Stimulated activated CD4-positive, alpha-beta T cell treated with anti-CD3 and anti-CD28 coated beads, Interleukin-1b, Interleukin-23, amount 100 ng/mL, for 24 hours (primary cell): ENCODE measurements at places on chromosomes 5 and 9.

DNA sequence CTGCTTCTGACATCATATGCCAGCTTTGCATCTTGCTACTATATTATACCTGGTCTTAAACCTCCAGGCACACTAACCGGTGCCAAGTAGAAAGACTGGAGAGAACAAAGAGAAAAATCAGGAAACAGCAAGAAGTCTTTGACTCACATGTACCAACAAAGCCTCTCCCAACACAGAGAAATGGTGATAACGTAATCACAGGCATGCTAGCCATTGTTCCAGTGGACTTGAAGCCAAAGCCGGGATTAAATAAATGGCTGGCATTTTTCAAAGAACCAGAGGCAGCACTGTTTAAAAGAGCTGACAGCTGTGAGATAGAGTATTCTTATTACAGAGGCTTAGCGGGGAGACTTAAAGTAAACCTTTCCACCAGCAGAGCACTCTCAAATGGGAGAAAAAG, 148.4 kb upstream of the NFIL3 start:
- DNase-seq, result no peak

DNA sequence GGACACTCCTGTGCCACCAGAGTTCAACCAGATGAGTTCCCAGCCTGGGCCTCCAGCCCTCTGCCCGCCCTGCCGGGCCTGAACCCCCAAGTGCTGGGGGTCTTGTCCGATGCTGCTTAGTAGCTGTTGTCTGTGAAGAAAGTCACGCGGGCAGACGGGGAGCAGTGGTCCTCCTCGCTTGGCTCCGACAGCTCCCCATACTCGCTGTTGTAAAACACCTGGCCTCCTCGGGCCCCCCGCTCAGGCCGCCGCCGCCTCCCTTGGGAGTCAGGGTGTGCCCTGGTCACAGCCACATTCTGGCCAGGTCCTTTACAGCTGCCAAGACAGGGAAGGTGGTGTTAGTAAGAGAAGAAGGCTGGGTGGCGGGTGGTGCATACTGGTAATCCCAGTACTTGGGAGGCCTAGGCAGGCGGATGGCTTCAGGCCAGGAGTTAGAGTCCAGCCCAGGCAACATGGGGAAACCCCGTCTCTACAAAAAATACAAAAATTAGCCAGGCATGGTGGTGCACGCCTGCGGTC, 11.8 kb upstream of the SCGB3A1 start:
- DNase-seq, result no peak

DNA sequence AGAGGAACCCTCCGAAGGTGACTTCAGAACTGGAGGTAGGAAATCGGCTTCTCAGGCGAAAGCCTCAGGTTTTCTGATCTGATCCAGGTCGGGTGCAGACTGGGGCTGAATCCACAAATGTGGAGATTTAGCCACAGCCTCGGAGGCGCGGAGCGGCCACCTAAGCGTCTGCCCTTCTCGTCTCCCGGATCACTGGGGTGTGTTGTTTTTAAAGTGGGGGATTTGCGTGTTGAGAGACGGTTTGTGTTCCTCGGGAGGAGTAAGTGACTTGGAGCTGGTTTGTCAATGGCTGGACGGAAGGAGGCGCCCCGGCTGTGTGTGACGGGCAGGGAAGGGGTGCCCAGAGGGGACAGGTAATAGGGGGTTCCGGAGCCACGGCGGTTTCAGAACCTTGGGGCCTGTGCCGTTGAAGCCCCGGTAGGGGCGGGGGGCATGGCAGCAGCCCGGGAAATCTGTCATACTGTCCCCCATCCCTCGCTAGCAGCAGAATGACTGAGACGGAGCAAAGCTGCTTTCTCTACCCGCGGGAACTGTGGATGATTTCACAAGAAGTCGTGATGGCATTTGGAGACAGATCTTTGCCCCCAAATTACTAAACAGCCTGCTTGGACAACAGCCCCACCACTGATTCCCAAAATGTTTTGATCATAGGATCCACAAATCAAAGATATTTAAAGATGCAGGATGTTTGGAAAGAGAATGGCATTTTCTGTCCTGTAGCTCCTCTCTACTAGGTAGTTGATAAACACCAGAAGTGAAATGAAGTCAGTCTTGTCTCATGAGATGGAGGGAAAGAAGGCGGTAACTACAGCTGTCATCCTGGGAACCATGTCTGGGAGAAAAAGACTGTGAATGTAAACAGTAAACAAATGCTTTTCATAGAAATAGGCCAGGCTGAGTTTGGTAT, 216.5 kb downstream of the PDZD2 start:
- DNase-seq, result no peak

DNA sequence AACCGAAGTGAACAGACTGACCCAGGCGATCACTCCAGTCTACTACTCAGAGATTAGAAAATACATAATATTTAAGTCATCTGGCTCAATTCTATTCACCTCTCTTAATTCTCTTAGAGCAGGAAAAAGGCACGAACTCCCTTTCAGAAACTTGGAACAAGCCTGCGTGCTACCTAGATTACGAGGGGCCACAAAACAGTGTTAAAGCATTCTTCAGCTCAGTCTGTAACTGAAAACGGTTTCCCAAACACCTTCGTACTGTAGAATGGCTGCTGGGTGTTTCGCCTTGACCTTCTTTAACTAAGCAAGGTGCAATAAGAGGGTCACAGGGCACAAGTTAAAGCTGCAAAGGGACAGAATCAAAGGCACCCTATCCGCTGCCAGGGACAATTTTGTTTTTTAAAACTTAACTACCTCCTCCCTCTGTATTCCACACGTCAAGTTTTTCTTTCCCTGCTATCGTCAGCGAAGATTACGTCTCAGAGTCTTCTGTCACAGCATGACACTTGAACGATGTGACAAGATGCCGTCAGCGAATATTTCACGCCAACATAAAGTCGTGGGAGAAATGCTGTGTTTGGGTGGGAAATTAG, 687 bp downstream of the LYSMD3 start:
- DNase-seq, result peak; percentile 1

DNA sequence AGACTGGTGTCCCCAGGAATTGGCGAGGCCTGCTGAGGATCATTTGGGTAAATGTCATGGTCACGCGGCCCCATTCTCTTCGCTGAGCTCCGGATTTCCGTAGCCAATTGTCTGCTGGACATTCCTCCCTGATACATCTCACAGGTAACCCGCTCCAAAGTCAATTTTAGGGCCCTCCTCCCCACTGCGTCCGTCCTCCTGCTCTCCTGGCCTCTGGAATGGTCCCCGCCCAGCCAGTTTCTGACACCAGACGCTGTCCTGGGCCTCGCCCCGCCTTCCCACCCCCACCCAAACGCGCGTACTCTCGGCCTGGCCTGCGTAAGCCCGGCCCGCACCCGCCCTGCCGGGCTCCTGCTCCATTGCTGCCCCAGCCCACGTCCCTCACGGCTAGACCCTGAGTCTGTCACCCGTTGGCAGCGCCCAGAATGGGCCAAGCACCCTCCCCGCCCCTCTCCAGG, 202.0 kb downstream of the AUH start:
- DNase-seq, result no peak

DNA sequence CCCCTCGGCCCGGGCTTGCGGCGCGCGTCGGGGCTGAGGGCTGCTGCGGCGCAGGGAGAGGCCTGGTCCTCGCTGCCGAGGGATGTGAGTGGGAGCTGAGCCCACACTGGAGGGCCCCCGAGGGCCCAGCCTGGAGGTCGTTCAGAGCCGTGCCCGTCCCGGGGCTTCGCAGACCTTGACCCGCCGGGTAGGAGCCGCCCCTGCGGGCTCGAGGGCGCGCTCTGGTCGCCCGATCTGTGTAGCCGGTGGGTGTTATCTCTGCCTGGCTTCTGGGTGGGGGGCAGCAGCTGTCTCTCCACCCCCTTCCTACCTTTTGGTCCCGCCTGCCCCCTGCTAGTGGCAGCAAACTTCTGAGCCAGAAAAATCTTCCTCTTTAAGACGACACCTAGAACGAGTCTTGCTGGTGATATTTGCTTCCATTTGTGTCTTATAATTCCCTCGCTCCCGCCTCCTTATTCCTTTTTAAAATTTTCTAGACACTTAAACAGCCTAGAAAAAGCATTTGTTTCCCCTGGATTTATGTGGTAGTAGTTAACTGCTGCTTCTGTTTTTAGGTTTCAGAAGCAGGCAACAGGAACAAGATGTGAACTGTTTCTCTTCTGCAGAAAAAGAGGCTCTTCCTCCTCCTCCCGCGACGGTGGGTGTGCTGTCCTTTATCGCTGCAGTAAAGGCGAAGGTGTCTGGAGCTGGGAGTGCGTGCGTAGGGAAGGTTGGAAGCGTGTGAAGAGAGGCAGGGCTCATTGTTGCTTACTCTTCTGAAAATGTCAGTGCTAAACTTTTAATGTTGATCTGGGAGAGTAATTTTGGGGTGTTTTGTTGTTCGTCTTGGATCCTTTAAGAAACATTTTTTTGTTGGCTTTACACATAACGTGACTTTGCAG, 554 bp downstream of the JAK2 start:
- DNase-seq, result no peak

- DNase-seq, result no peak
Measured at GRCh38 chr9:108775901-108776306, 79.9 kb downstream of the ACTL7B start.

- DNase-seq, result no peak
Measured at GRCh38 chr9:35962126-35962906, 4.4 kb upstream of the OR2S2 start.

GRCh38 chr5:109192027-109192426, 217.7 kb downstream of the PJA2 start:
- DNase-seq, result no peak

- DNase-seq, result no peak
Measured at GRCh38 chr5:80676706-80677105, 21.9 kb upstream of the DHFR start.

DNA sequence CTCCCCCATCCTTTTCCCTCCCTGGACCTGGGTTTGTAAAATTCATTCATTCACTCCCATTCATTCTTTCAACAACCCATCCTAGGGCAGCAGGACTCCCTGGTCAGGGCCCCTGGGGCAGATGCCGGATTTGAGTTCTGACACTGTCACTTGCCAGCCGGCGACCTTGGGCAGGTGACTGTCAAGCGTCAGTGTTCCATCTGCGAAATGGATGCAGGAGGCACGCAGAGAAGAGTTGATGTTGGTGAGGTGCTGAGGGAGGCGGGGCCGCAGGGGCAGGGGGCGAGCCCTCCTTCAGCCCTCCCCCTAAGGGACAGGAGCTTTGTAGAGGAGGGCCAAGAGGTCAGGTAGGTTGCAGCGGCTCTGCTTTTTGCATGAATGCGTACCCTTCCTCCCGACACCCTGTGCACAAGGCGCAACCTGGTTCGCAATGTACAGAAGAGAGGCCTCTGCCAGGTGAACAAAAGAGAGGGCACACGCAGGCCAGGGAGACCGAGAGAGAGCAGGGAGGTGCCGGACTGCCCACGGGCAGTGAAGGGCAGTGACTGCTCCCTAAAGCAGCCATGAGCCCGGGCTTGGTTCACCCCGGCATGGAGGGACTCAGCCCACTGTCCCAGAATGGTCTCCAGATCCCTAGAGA, 128.1 kb downstream of the BARX1 start:
- no peak for DNase-seq

- no peak for DNase-seq
Measured at GRCh38 chr9:133768371-133768858, 30.3 kb upstream of the SARDH start.

DNA sequence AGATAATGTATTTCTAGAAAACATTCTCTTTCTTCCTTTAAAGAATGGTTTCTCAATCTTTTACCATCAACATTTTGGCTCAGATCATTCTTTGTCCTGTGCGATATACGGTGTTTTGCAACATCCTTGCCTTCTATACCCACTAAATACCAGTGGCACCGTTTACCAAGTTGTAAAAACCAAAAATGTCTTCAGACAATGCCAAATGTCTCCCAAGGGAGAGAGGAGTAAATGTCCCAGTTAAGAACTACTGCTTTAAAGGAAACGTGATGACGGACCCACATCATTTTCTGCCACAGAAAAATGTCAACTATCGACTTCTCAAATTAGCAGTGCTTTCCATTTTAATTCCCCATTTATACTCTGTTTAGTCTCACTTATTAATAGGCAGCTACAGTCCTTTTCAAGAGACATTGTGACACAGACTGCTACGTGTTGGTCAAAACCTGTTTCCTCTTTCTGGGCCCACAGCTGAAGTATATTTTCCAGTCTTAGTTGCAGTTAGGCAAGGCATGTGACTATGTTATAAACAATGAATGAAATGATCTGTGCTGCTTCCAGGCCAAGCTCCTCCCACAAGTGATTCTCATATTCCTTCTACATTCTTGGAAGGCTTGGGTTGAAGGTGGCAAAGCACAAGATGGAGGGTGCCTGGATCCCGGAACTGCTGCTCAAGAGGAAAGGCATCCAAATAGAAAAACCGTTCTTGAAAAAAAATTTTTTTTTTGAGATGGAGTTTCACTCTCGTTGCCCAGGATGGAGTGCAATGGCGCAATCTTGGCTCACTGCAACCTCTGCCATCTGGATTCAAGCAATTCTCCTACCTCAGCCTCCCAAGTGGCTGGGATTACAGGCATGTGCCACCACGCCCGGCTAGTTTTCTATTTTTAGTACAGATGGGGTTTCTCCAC, 8.8 kb downstream of the PRXL2C start:
- no peak for DNase-seq

- no peak for DNase-seq
Measured at GRCh38 chr9:107685376-107685775, 195.8 kb upstream of the KLF4 start.

DNA sequence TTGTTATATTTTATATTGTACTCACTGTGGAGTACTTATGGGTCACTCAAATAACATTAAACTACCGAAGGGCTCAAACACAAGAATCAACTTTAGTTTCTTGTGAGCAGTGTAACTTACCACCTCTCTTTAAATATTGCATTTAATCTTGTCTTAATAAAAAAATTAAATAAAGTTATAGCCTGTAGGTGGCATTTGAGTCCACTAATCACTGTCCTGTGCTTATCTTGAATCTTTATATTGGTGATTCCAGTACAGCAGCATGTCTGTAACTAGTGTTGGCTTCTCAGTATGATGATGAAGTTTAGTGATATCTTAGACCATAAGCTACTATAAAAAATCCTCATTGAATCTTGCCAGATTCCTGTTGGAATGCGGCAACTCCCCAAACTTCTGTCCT, 313.8 kb downstream of the FAM170A start:
- DNase-seq, result no peak

- no peak for DNase-seq
Measured at GRCh38 chr9:4887556-4887955, 94.8 kb downstream of the RCL1 start.

GRCh38 chr5:71600783-71601182, 13.6 kb downstream of the MCCC2 start:
- DNase-seq, result no peak

DNA sequence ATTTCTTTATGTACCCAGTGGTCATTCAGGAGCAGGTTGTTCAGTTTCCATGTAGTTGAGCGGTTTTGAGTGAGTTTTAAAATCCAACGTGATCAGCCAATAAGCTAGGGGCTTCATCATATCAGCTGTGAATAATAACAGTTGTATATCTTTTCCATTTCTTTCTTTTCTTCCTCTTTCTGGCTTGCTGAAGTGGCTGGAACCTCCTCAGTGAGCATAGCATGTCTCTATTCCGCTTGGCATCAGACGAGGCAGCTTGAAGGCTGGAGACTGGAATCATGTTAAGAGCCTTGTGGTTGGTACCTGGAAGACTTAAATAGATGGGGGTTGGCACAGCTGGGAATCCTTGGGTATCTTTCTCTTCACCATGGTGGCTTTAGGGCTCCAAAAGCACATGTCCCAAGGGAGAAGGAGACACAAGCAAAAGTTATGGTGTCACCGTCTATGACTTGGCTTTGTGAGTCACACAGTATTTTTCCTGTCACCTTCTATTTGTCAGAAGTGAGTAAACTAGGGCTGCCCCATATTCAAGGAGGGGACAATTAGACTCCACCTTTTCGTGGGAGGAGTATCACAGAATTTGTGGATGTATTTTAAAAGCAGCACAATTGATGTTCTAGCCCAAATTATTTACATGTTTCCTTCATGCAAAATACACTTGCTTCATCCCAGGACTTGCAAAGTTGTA, 38.0 kb upstream of the RETREG1 start:
- DNase-seq, result no peak
